NCI-H2171 treated with DMSO at 0.1 percent for 48 hours (cell line): ENCODE measurements at places on chromosomes 6 and 20.

DNA sequence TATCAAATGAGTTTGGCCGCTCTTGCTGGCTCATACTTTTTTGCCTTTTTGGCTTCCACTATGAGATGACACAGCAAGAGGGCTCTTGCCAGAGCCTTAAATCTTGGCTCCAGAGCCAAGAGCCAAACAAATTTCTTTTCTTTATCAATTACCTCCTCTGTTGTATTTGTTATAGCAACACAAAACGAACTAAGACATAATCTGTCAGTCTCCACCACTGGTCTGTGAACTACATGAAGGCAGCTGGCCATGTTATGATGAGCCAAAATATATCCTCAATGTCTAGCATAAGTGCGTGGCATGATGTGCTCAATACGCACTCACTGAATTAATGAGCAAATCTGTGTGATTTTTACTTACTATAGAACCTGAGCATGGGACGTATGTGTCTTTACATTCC, 220.0 kb upstream of the ZNF217 start:
- DNase-seq: no peak

DNA sequence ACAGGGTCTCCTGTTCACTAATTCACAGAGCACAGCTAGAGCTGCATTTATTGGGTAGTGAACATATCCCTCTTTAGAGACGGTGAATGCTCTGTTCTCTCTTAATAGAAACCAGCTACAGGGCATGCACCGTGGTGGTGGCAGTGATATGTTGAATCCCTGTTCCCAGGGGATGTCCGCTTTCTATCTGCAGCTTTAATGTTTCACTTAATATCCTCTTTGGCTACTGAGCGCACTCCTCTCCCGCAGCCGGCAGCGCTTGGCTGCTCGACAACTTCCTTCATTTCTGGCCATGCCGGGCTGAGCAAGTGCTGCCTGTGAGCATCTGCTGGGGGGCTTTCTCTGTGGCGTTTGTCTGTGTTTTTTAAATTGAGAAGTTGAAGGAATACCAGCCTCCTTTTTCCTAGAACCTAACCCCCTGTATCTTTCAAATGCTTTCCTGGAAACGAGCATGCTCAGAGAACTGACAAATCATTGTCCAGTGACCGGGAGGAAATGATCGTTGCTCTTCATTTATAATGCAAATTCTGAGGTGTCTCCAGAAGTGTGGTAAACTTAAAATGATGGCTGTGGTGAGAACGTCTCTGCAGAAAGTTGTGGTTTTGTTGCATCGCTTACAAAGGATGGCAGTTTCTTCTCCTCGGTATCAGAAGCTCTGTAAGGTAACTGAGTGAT, 297.9 kb downstream of the UTRN start:
- peak; percentile 38 for DNase-seq

DNA sequence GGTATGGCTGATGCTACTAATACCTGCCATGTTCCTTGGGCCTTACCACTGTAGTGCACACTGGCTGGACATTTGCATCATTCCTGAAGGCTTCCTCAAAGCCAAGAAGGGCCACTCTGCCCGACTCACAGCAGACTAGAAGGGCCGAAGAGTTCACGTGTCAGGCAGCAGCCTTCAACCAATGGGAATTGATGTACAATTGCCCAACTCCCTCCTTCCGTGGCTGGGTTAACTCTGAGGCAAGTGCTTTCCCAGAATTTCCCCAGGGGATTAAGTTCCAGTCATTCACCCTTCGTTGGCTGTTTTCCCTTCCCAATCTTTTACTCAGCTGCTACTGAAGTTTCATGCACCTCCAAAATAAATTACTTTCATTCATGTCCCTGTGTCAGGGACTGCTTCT, 29.8 kb downstream of the PSMB9 start:
- no peak for DNase-seq

- no peak for DNase-seq
Measured at GRCh38 chr20:11255860-11256259, 582.1 kb upstream of the JAG1 start.

- no peak for DNase-seq
Measured at GRCh38 chr6:41689171-41690008, 46.0 kb downstream of the TFEB start.

GRCh38 chr6:116176596-116176995, 50.7 kb upstream of the COL10A1 start:
- DNase-seq: no peak

DNA sequence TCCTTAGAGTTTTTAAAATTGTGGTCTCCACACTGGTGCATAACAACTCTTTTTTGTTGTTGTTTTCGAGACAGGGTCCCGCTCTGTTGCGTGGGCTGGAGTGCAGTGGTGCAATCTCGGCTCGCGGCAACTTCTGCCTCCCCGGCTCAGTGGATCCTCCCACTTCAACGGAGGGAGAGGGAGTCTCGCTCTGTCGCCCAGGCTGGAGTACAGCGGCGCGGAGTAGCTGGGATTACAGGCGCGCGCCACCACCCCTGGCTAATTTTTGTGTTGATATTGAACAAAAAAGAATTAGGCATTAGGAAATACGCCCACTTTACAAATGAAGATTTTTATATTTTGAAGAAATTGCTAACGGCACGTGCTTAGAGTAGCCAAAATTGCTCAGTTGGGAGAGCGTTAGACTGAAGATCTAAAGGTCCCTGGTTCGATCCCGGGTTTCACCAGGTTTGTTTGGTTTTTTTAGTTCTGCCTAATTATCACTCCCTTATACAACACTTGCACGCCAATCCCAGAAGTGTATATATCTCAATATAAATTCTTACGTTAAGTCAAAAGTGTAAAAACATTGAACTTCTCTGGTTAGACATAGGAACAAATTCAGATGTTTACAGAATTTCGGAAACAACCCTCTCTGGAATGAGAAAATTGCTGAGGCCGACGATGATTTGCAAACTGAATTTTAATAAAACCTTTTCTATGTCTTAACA, 159.6 kb downstream of the TRIM27 start:
- no peak for DNase-seq

GRCh38 chr6:160135907-160136655, 14.5 kb downstream of the SLC22A1 start:
- no peak for DNase-seq

DNA sequence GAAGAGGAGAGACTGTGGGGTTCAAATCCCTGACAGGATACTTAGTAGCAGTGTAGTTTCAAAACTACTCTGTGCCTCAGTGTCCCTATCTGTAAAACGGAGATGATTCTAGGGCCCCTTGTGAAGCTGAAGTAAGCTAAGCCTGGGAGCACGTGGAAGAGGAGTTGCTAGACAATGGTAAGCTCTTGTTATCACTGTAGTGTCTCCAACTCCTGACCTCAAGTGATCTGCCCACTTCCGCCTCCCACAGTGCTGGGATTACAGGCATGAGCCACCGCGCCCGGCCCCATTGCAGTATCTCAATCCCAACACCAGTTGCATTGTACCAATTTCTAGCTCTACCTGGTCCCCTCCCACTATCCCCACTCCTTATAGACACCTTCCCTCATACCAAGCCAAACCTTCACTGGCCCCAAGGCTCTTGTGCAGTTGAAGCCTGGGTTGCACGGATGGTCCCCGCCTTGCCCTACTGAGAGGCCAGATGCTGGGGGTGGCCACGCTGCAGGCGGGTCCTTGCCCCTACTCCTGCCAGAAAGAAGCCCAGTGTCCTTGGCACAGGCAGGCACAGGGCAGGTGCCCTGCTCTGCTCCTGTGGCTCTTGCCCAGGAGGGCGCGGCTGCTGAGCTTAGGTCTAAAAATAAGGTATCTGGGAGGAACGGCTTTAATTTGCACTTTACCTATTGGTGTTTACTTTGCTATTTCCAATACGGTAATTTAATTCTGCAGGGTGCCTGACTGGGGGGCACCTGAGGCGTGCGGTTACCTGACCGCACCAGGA, 118.1 kb downstream of the VEGFA start:
- DNase-seq: no peak

GRCh38 chr6:83558975-83559374, 46.6 kb downstream of the PRSS35 start:
- no peak for DNase-seq

- DNase-seq: no peak
Measured at GRCh38 chr20:24948939-24949679, at the start of gene CST7. CST7 (plus strand) TSS chr20:24949269; CDS start chr20:24949506, 237 bp downstream.

DNA sequence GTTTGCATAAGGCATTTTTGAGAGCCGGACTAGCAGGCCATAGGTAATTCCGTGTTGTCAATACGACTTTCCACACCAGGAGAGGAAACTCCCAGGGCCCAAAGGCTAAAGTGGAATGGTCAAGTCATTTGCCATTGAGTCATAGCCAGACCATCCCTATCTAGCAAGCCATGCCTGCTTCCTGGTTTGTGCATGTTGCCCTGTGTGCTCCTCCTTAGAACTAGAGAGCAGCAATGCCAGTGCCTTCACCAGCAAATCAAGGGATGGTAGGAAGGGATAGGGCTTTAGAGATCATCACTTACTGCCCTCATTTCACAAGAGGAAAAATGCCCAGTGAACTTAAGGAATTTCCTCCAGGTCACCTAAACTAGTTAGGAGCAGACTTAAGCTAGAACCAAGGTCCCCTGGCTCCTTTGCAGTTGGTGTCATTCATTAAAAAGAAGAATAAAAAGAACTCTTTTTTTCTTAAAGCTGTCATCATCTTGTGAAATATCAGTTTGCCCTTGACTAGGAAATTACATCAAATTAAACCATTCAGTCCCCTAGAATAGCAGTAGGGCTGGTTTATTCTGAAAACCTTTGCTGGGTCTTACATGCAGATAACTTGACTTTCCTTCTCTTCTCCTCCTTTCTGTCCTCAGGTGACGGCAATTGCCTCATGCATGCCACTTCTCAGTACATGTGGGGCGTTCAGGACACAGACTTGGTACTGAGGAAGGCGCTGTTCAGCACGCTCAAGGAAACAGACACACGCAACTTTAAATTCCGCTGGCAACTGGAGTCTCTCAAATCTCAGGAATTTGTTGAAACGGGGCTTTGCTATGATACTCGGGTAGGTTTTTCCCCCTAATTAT, 7.4 kb downstream of the TNFAIP3 start:
- no peak for DNase-seq

- DNase-seq: no peak
Measured at GRCh38 chr6:19692506-19693298, 144.5 kb upstream of the ID4 start.

DNA sequence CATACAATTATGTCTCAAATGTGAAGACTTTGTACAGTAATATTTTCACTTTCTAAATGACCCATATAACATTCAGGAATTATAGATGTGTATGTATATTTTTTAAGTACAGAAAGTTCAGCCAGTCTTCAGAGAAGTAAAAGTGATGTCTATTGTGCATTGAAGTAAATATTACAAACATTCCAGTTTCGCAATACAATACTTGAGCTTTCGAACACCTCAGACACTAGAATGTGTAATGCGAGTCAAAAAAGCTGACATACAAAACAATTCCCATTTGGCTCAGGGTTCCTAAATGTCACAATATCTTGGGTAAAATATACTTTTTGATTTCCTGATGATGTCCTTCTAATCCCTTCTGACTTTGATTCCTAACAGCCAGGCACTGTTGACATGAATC, 101.4 kb downstream of the ZNF217 start:
- no peak for DNase-seq

GRCh38 chr6:170393807-170394399, 87.3 kb downstream of the FAM120B start:
- DNase-seq: no peak

DNA sequence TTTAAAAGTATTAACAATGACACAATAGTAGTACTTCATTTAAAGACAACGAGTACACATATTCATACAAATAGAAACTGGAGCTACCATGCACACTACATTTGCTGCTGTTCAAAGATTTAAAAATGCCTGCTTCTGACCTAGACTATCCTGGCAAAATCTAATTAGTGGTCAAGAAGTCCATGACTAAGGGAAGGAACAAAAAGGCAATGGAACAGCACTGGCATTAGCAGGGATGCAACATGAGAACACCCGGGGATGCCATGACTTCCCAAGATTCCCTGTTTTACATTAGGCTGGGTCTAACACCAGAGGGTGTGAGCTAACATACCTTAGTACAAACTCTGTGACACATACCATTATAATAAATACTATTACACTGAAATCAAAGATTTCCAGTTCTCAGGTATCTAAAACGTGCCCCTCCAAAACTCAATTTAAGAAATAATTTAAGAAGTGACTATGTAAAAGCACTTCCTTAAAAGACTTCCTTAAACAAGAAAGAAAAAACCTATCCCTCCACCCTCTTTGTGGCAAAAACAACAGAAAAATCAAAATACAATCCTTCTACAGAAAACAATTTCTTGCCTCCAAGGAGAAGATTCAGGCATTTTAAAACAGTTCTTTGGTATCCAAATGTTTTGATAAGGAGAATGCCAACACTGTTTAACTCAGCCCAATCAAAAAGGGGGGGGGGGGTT, 25.5 kb downstream of the CHD6 start:
- no peak for DNase-seq

GRCh38 chr20:48614593-48615274, 213.1 kb downstream of the PREX1 start:
- DNase-seq: no peak

- no peak for DNase-seq
Measured at GRCh38 chr20:39067526-39068216, 105.5 kb downstream of the DHX35 start.

GRCh38 chr20:17806739-17807441, 107.1 kb downstream of the BANF2 start:
- DNase-seq: no peak

GRCh38 chr20:25421102-25421501, 13.6 kb downstream of the GINS1 start:
- no peak for DNase-seq

- no peak for DNase-seq
Measured at GRCh38 chr6:118504611-118505010, 43.5 kb upstream of the PLN start.

DNA sequence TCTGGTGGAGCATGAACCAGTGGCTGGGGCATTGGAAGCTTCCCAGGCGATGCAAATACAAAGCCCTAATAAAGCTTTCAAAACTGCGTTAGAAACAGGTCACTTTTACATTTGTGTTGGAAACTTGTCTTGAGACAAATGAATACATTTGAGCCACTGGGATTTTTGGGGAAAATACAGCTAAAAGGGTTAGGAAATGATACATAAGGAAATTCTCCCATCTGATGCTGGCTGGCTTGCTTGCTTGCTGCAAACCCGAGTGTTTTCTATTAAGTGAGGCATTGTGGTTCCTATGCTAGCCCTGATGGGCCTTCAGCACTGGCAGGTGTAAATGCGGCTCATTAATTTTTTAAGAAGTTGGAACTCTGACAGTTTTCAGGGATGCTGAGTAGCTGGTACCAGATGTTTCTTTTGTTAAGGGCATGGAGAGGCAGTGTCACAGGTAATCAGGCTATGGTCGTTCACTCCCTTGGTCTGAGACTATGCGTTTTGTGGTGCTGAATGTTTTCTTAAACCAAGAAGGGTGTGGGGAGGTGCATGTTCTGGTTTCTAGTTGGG, 35.2 kb downstream of the RREB1 start:
- peak; percentile 91 for DNase-seq
